ENCODE measurements at places on chromosomes 2 and 18.

DNA sequence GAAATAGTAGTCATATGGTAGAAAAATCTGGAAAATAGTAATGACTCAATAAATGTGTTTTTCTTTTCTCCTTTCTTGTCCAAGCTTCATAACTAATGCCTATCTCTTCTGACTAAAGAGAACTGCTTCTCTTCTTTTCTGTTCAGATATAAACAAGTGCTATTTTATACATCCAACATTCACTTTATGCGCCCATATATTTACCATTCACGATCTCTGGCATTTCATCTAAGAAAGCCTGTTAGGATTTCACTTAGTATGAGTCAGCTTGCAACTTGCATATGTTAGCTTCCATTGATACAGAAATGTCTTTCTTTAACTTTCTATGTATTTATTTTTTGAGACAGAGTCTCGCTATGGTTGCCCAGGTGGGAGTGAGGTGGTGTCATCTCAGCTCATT, 224.9 kb downstream of the VAPA start:
- DNase-seq = no peak

DNA sequence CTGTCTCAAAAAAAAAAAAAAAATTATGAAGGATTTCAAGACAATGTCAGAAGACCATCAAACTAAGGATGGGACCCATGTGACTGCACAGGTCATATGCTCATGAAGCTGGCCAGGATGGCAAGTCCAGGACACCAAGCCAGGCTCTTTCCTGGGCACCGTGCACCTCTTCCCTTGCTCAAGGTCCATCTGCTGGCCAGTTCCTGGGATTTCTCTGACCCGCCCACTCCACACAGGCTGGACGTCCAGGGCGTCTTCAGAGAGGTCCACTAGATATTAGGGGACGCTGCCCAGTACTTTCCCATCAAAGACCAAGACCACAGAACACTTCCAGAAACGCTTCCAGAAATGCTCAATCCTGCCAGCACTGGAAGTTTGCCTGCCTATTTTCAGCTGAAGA, 14.3 kb downstream of the TEX44 start:
- no peak for DNase-seq

DNA sequence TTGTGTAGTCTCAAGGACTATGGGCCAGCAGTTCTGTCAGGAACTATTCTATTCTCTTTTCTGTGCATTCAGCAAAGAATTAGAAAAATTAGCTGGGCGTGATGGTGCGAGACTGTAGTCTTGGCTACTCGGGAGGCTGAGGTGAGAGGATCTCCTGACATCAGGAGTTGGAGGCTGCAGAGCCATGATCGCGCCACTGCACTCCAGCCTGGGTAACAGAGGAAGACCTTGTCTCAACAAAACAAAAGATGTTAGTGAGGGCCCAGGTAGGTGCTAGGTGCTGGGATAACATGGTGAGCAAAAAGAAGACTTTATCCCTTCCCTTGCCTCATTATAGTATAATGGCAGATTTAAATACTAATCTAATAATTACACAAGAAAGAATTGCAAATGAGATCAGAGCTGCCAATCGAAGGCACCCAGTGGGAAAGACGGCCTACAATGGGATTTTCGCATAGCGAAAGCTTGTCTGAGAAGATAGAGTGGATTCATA, 447 bp upstream of the MRPL19 start:
- DNase-seq = no peak

DNA sequence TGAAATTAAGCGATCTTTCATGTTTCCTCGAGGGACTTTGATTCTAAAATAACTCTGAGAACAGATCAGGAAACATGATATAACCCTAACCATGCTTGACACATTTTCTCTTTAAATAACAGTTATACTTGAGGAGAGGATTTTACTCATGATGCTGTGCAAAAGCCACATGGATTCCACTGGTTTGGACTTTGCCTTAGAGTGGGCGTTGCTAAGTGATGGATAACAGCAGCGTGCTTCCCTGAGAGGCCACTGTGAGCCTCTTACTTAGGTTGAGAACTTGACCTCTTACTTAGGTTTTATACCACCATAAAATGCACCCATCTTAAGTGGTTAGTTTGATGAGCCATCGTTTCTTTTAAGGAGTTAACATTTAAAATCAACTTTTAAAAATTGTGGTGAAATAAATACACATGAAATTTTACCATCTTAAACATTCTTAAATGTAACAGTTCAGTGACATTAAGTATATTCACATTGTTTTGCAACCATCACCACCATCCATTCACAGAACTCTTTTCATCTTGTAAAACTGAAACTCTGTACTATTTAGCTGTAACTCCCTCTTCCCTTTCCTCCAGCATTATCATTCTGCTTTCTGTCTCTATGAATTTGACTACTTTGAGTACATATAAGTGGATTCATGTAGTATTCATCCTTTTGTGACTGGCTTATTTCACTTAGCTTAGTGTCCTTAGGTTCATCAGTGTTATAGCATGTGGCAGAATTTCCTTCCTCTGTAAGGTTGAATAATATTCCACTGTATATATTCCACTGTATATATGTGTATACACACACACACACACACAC, 22.6 kb downstream of the ANXA4 start:
- no peak for DNase-seq

DNA sequence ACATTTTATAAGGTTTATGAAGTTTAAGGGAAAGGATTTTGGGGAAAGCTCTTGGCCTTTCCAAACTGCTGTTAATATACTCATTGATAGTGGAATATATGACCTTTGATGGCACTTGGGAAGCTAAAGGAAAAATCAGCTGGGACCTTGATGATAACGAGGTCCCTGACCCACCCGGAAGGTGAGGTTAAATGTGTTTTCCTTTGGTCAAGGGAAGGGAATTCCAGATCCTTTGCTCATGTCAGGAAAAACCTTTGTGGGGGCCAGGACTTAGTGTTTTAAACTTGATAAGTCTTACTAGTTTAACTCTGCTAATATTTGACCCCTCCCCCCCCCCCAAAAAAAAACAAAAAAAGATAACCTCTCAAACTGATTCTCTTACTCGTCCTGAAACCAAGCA, 50.7 kb downstream of the CRIM1 start:
- no peak for DNase-seq

DNA sequence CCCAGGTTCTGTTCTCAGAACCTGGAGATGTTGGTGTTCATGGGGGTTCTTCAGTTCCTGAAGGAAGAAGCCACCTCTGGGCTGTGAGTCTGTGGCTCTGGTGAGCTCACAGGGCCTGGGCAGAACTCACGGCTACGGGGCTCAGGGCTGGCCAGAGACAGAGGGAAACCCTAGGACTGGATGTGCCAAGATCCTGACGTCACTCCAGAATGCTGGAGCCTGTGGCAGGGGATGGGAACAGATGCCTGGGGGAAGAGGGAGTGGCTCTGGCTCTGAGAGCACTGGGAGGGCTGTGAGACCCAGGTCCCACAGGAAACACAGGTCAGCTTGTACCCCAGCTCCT, at the start of gene OTOF:
Gene OTOF, minus strand, starts transcription at position 214 of the 343 bp plus-strand sequence.
- no peak for DNase-seq

GRCh38 chr2:5701266-5701665, 9.1 kb downstream of the SOX11 start:
- no peak for DNase-seq

- no peak for DNase-seq
These were observed 144.0 kb downstream of the DLGAP1 start for GRCh38 chr18:4311136-4311535.

DNA sequence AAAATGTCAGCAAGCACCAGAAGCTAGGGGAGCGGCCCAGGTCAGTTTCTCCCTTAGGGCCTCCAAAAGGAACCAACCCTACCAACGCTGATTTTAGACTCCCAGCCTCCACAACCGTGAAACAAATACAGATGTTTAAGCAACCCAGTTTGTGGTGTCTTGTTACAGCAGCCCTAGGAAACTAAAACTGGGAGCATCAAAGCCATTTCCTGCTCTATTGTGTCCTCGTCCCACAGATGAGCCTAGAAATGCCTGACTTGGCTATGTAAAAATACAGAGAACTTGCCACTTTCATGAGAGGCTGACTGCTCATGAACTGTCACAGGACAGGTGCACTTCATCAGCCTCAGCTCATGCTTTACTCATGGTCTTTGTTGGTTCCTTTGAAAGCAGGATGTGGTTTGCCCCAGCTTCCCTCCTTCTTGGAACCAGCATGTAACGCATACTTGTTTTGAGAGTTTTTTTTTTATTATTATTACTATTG, 97.6 kb upstream of the SLC39A10 start:
- DNase-seq = no peak

- DNase-seq = no peak
These were observed 154.5 kb downstream of the RPIA start for GRCh38 chr2:88845772-88846661.

DNA sequence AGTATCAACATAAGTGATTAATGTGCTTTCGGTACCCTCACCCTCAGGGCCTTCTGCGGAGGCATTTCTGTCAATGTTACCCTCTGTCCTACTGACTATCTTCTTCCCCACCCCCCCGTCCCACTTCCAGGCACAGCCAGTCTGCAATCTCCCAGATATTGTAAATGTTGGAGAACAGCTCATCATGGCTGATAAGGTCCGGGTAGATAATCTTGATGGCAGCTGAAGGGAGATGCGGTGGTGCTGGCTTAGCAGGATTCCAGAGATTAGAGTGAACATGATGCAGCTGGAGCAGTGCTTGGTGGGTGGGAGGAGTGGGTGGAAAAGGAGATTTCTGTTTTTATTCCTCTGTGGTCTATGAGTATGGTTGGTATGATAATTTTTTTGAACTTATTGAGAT, 15.5 kb downstream of the GTF2A1L start:
- no peak for DNase-seq

GRCh38 chr18:59921384-59921891, 21.6 kb downstream of the PMAIP1 start:
- DNase-seq = no peak

GRCh38 chr2:182585001-182585400, 131.1 kb upstream of the DNAJC10 start:
- DNase-seq = no peak

DNA sequence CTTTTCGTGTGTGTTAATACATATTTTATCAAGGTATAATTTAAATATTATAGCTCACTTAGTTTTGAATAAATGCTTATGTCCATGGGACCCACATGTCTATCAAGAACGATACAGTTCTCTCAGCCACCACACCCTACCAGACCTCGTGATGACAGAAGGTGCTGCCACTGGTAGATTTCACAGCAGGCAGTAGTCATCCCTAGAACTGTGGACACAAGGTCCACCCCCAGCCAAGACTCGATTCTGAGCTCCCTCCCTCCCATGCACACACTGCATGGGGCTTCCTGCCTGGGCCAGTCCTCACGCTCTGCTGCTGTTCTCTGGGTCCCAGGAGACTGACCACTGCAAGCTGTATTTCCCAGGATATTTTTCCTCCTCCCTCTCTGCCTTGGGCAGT, 26.5 kb upstream of the CREB1 start:
- DNase-seq = no peak

DNA sequence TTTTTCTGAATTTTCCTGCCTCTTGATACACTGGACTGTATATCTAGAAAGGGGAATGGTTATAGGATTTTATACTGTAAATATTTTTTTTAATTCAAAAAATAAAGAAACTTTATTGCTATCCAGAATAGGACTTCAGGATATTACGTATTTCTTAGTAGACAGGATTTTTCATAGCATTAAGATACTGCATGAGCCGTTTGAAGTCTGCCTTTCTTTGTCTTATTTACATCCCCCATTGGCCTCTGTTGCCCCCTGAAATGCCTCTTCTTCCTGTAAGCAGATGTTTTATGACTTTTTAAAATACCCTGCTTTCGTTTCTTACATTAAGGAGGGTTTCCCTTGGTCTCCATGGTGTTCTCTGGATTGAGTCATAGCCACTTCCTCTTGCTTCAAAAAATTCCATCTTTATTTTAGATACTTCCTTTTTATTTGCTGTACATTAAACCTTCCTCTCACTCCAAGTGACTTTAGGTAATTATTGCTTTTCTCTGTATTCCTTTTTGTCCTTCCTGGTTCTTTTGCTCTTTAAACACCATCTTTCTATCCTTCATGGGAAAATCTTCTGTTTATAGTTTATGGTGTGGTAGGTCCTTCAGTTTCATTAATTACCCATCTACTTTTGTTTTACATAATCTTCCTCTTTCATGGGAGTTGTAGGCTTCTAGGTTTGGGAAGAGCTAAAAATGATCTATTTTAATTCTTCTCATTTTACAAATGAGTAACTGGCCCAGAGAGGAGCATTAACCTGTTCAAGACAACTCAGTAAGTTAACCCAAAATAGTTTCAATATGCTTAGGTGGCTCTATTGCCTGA, 72.6 kb downstream of the ZNF532 start:
- DNase-seq = no peak

GRCh38 chr2:216608525-216608924, 24.7 kb upstream of the IGFBP2 start:
- no peak for DNase-seq

- no peak for DNase-seq
These were observed 253.2 kb downstream of the L3MBTL4 start for GRCh38 chr18:6161549-6161948.

DNA sequence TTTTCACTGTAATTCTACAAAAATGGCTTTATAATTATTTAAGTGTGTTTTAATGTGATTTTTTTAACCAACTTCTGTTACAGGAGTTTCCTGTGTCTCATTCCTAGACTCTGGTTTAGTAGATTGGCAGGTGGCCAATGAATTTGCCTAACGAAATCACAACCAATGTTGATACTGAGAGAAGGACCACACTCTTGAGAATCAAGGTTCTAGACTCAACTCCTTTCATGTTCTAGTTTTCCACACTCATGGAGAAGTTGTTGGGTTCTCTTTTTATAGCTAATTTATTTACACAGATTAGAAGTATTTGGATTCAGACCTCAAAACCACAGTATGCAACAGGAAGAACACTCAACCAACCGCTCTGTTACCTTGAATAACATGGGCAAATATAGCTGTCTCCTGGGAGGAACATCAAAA, 22.6 kb upstream of the USP34 start:
- no peak for DNase-seq

GRCh38 chr2:175648577-175649063, 353.4 kb downstream of the LNPK start:
- no peak for DNase-seq

DNA sequence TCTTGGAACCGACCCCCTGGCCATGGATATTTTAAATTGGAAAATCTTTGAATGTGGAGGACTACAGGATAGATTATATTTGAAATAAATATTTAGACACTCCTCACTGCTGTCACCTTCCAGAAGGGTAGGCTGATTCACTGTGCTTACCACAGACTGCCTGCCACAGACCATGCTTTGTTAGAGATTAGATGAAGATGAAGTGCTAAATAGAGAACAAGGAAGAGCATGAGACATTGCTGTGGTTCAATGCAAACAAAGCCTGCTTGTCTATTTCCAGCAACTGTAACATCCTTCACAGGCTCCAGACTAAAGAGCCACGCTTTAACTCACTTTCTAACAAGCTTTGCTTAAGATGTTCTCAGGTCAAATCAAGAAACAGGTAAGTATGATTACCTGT, 81.0 kb upstream of the TMEM17 start:
- DNase-seq = no peak

Measured in stimulated activated CD8-positive, alpha-beta memory T cell treated with anti-CD3 and anti-CD28 coated beads, Interleukin-7, amount 100 ng/mL, for 24 hours (primary cell).